ENCODE measurements at places on chromosomes 4 and X.
A peak's percentile ranks its signal among the peaks of the same experiment; 100 is the strongest.

GRCh38 chrX:15073313-15073712 is 196.6 kb downstream of the ASB9 start:
- H3K27ac ChIP-seq, result no peak overlapping the region
- no peaks in the 10 kb centered on the region for H3K27me3 ChIP-seq
- H3K36me3 ChIP-seq, result no peaks in the 10 kb centered on the region
- H3K4me3 ChIP-seq, result no peak overlapping the region
- no peaks in the 10 kb centered on the region for H3K4me1 ChIP-seq

DNA sequence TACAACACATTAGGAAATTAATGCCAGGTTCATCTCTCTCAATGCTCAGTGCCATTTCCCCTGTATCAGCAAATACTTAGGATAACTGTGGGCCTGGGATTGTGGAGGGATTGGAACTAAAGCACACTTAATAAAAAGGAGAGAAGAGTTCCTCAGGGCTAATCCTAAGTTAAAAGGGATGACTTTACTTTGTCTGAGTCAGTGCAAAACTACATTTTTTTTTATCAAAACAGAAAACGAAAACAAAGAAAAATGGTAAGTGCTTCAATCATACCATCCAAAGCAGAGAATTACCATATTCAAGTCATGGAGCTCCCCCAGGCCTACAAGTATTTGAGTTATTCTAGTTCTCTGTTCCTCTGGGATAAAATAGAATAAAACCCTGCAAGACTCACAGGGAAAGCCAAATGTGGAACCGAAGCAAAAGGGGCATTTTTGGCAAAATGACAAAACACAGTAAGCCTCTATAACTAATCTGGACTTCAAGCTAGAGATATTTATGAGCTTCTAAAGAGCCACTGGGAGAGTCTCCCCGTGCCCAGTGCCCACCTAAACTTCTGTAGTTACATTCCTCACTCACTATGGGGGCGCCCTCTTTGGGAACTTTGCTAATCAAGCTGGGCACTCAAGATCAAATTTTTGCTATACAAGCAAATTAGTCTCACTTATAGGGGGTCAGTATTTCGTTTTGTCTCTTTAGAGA is 53.4 kb downstream of the PALLD start:
- no peak overlapping the region for H3K4me3 ChIP-seq
- H3K27me3 ChIP-seq, result no peaks in the 10 kb centered on the region
- H3K27ac ChIP-seq, result no peak overlapping the region
- peaks cover 5% of the 10 kb centered on the region for H3K4me1 ChIP-seq
- DNase-seq, result no peak

GRCh38 chr4:21893136-21893535 is 55.4 kb downstream of the KCNIP4 start:
- no peaks in the 10 kb centered on the region for H3K4me1 ChIP-seq
- H3K4me3 ChIP-seq, result no peak overlapping the region
- H3K27me3 ChIP-seq, result no peaks in the 10 kb centered on the region
- no peak overlapping the region for H3K27ac ChIP-seq
- no peaks in the 10 kb centered on the region for H3K36me3 ChIP-seq
- no peak for DNase-seq

DNA sequence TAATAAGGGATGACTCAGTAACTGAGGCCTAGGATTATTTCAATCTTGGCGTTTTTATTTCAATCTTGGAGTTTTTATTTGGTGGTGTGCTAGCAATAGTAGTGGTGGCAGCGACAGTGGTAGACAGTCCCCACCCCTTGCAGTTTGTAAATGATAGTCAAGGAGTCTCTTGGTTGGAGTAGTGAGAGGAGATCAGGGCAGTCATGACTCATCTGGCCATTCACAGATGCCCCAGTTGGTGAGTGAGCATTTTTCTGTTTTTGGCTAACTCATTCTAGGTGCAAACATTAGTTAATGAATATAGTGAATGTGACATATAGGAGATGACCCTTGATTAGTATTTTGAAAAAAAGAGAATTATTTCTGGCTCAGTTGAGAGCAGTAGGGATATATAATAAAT is 93.5 kb upstream of the ADAD1 start:
- H3K4me3 ChIP-seq, result no peak overlapping the region
- H3K27ac ChIP-seq, result peak overlapping the region; percentile 29
- H3K36me3 ChIP-seq, result peaks cover 10% of the 10 kb centered on the region

GRCh38 chrX:108485960-108486359 is 46.3 kb downstream of the COL4A5 start:
- DNase-seq, result no peak
- no peaks in the 10 kb centered on the region for H3K27me3 ChIP-seq
- H3K4me3 ChIP-seq, result no peak overlapping the region
- H3K4me1 ChIP-seq, result no peaks in the 10 kb centered on the region
- no peak overlapping the region for H3K27ac ChIP-seq

GRCh38 chrX:9845578-9845952 is 59.3 kb downstream of the SHROOM2 start:
- H3K27me3 ChIP-seq, result no peaks in the 10 kb centered on the region
- H3K27ac ChIP-seq, result peak overlapping the region; percentile 73
- H3K4me1 ChIP-seq, result peaks cover 11% of the 10 kb centered on the region
- no peaks in the 10 kb centered on the region for H3K36me3 ChIP-seq
- no peak overlapping the region for H3K4me3 ChIP-seq
- DNase-seq, result no peak

- H3K4me1 ChIP-seq, result no peaks in the 10 kb centered on the region
- no peaks in the 10 kb centered on the region for H3K36me3 ChIP-seq
- H3K27ac ChIP-seq, result no peak overlapping the region
- no peaks in the 10 kb centered on the region for H3K27me3 ChIP-seq
- DNase-seq, result no peak
These were observed 585.8 kb upstream of the FAT1 start for GRCh38 chr4:187309456-187309855.

DNA sequence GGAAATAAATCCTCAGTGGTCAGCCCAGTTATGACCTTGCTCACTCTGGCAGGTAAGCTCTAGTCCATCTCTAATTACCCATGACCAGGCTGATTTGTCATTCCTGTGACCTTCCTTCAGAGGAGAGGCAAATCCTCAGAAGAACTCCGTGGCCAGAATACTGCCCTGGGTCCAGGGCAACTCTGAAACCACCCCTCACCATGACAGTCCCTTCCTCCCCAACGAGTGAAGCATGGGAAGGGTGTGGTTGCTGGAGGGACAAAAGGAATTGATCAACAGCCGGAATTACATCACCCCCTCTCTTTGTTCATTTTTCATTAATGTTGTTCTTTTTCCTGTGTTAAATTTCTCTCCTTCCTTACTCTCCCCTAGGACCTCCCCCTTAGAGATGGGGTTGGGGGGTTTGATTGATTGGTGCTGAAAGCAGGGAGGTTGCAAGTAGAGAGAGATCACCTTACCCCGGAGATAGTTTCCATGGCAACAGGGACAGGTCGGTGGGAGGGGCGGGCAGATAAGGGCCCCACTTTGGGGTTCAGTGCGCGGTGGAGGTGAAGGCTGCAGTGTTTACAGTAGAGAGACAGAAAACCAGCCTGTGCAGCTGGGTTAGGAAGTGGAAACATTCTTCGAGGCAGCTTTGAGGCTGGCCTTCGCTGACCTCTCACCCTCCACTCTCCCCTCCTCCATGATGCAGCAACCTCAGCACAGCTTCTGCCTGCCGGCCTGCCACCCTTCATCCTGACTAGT is 647.4 kb downstream of the BCOR start:
- no peak overlapping the region for H3K4me3 ChIP-seq
- H3K27ac ChIP-seq, result peak overlapping the region; percentile 75
- no peak for DNase-seq

DNA sequence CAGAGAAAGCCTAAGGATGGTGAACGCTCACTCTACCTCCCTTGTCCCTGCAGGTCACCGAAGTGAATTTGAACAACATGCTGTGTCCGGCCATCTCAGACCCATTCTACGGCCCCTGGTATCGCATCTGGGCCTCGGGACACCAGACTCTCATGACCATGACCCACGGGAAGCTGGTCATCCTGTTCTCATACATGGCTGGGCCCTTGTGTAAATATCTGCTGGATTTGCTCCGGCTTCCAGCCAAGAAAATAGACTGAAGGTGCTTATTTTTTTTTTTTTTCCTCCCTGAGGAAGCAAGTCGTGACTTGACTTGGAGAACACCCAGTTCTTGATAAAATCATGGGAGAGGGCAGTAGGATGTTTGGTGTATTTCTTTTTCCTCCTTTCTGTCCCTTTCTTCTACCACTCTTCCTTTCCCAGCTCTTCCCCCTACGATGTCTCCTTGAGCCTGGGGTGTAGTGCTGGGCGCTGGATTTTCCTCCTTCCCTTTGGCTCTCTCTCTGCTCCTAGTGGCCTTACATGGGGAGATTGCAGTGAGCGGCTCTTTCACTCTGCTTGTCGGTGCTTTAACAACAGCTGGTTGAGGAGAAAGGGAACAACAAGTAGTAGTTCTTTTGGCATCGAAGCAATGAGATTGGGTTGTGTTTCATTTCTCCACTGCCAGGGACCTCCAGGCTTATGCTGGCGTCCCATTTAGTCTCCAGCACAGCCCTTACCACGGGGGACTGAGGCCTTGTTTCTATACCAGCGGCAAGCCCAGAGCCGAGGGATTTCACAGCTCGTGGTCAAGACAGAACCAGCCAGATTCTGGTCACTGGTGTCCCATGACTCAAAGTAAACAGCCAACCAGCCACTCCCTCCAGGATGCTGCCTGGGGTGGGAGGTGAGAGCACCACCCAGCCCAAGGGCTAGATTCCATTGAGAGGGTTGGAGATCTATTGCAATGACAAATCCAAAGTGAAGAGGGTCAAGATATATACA is 144.4 kb downstream of the AMMECR1 start:
- no peak overlapping the region for H3K27ac ChIP-seq
- no peaks in the 10 kb centered on the region for H3K27me3 ChIP-seq
- DNase-seq, result no peak
- H3K4me3 ChIP-seq, result no peak overlapping the region
- H3K36me3 ChIP-seq, result peaks cover 29% of the 10 kb centered on the region
- H3K4me1 ChIP-seq, result no peaks in the 10 kb centered on the region

DNA sequence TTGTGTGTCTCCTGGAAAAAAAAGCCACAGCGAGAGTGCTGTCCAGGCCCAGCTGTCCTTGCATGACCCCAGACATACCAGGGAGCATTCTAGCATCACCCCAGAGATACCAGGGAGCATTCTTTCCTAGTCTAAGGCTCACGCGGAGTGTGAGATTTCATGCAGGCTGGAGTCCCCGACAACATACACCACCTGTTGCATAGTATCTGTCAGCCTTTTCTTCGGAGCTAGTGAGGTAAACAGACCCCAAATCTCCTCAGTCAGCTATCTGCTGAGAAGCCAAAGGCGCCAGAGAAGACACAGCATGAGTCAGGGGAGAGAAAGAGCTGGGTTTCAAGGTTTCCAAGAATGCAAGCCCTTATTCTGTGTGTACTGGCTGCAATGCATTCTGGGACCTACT is 23.1 kb upstream of the ZXDA start:
- DNase-seq, result no peak
- H3K4me3 ChIP-seq, result no peak overlapping the region
- H3K36me3 ChIP-seq, result peaks cover 4% of the 10 kb centered on the region
- H3K27ac ChIP-seq, result no peak overlapping the region
- no peaks in the 10 kb centered on the region for H3K27me3 ChIP-seq

GRCh38 chrX:123169247-123169901 is 14.7 kb upstream of the GRIA3 start:
- H3K4me1 ChIP-seq, result no peaks in the 10 kb centered on the region
- H3K27me3 ChIP-seq, result no peaks in the 10 kb centered on the region
- H3K27ac ChIP-seq, result no peak overlapping the region
- DNase-seq, result no peak
- peaks cover 10% of the 10 kb centered on the region for H3K36me3 ChIP-seq

DNA sequence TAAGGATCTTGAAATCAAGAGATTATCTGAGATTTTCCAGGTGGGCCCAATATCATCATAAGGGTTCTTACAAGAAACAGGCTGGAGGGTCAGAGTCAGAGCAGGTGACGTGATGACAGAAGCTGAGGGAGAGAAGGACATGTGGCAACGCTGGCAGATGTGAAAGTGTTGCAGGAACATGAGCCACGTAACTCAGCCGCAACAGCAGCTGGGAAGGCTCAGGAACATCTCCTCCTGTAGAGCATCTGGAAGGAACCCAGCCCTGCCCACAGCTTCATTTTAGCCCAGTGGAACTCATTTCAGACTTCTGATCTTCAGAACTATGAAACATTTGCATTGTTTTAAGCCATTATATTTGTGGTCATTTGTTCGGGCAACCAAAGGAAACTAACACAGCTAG is 156.3 kb upstream of the VEGFC start:
- no peaks in the 10 kb centered on the region for H3K4me1 ChIP-seq
- H3K27me3 ChIP-seq, result no peaks in the 10 kb centered on the region
- H3K27ac ChIP-seq, result no peak overlapping the region
- no peak overlapping the region for H3K4me3 ChIP-seq

GRCh38 chr4:14864365-14865030 is 137.8 kb upstream of the CPEB2 start:
- peaks cover 24% of the 10 kb centered on the region for H3K4me1 ChIP-seq
- DNase-seq, result no peak
- no peaks in the 10 kb centered on the region for H3K36me3 ChIP-seq
- H3K27me3 ChIP-seq, result peaks cover 4% of the 10 kb centered on the region
- H3K4me3 ChIP-seq, result no peak overlapping the region

DNA sequence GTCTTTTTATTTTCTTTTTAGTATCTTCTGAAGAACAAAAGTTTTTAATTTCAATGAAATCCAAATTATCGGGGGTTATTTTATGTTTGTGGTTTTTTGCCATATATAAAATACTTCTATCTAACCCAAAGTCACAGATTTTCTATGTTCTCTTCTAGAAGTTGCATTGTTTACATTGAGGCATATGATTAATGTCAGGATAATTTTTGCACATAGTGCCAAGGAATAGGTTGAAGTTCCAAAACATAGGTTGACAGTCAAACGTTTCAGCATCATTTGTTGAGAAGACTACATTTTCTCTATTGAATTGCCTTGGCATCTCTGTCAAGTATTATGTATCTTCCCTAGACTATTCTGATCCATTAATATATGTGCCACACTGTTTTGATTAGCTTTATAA is 64.5 kb downstream of the ANKRD17 start:
- H3K36me3 ChIP-seq, result peaks cover 10% of the 10 kb centered on the region
- H3K27me3 ChIP-seq, result no peaks in the 10 kb centered on the region
- DNase-seq, result no peak
- peaks cover 5% of the 10 kb centered on the region for H3K4me1 ChIP-seq

DNA sequence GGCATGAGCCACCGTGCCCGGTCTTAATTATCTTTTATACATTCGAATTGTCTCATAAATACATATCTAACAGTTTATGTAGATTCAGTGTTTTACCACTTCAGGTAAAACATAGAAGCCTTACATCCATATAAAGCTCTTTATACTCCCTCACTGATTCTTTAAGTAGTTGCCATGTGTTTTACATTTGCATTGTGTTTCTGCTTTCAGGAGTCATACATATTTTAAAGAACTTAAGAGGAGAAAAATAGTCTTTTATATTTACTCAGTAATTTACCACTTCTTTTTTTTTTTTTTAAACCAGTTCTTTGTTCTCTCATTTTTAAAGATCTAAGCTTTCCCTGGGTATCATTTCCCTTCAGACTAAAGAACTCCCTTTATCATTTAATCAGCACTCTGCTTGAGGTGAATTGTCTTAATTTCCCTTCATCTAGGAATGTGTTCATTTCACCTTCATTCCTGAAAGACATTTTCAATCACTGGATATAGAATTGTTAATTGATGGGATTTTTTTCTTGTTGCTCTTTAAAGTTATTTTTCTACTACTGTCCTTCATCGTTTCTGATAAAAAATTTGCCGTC is 324.3 kb upstream of the ZCCHC13 start:
- no peaks in the 10 kb centered on the region for H3K27me3 ChIP-seq
- peaks cover 7% of the 10 kb centered on the region for H3K36me3 ChIP-seq
- H3K4me3 ChIP-seq, result no peak overlapping the region
- H3K4me1 ChIP-seq, result peaks cover 29% of the 10 kb centered on the region

All from neural crest cell (in vitro differentiated cells).